GF-D8 (cell line): ENCODE measurements at places on chromosomes 5 and 9.

- DNase-seq = no peak
Observed at GRCh38 chr9:83962165-83962564, 17.9 kb downstream of the HNRNPK start.

DNA sequence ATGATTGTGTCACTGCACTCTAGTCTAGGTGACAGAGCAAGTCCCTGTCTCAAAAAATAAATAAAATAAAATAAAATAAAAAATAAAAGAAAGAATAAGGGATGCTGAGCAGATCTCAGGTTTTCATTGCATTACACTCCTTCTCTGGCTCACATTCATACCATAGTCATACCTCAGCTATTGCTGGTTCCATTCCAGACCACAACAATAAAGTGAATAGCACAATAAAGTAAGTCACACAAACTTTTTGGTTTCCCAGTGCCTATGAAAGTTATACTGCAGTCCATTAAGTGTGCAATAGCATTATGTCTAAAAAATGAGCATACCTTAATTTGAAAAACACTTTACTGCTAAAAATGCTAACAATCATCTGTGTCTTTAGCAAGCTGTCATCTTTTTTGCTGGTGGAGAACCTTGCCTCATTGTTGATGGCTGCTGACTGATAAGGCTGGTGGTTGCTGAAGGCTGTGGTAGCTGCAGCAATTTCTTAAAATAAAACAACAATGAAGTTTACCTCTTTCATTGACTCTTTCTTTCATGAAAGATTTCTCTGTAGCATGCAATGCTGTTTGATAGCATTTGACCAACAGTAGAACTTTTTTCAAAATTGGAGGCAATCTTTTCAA lies 415.7 kb downstream of the ZNF608 start:
- no peak for DNase-seq

DNA sequence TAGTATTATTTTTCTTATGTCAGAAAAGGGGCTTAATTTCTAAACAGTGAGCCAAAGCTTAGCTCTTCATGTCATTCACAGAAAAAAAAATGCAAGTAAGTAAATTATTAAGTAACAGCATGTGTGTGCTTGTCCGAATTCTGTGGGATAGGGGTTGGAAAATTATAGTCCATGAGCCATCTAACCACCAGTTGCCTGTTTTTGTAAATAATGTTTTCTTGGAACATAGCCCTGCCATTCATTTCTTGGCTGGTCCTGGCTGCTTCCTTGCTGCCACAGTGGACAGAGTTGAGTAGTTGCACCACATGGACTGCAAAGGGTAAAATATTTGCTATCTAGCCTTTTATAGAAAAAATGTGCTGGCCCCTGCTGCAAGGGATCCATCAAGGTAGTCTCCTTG lies 513.7 kb upstream of the WWC1 start:
- DNase-seq = no peak

- DNase-seq = no peak
Observed at GRCh38 chr9:133181561-133181960, 17.8 kb upstream of the GBGT1 start.

DNA sequence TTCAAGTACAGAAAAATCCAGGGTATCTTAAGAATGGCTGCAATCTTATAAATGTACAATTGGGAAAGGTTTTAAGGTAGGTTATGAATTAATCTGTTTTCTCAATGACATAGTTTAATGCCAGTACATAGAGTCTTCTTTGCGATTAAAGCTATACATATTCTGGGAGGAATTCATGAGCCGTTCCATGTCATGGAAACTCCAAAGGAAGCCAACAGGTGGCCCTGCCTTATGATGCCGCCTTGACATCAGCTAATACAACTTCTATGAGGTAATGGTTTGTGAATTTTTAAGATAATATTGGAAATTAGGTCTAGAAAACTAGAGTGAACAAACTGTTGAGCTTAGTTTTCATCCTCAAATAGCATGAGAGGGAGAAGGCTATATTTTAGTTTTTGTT lies 713.4 kb downstream of the EFNA5 start:
- no peak for DNase-seq

- no peak for DNase-seq
Observed at GRCh38 chr5:18761801-18762200, 1127.5 kb downstream of the TAF11L14 start.

GRCh38 chr5:5387192-5387591 lies 35.3 kb upstream of the ICE1 start:
- no peak for DNase-seq

- no peak for DNase-seq
Observed at GRCh38 chr9:125638239-125639045, 68.6 kb downstream of the MAPKAP1 start.

- DNase-seq = no peak
Observed at GRCh38 chr5:16866795-16867576, 69.1 kb downstream of the MYO10 start.

GRCh38 chr9:110197330-110198187 lies 10.4 kb downstream of the C9orf152 start:
- DNase-seq = no peak

GRCh38 chr5:14450018-14450524 lies 131.5 kb upstream of the OTULINL start:
- no peak for DNase-seq

GRCh38 chr9:105413525-105413924 lies 34.3 kb upstream of the FSD1L start:
- DNase-seq = no peak

- no peak for DNase-seq
Observed at GRCh38 chr5:59789197-59789596, 104.3 kb downstream of the PDE4D start.

DNA sequence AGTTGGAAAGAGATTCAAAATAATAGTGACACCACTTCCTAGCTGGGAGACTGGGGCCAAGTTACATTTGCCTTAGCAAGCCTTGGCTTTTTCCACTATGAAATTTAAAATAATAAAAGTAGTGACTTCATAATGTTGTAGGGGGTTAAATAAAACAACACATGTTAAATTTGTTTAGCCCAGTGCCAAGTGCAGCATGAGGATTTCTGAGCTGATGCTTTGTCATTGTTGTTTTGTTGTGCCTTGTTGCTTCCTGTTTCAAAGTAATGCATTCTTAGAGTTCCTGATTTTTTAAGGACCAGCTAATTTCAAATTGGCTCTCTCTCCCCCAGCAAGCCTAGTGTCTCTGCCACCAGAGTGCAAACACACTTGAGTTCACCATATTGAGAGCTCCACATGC lies 270.7 kb upstream of the PAPPA start:
- DNase-seq = no peak

DNA sequence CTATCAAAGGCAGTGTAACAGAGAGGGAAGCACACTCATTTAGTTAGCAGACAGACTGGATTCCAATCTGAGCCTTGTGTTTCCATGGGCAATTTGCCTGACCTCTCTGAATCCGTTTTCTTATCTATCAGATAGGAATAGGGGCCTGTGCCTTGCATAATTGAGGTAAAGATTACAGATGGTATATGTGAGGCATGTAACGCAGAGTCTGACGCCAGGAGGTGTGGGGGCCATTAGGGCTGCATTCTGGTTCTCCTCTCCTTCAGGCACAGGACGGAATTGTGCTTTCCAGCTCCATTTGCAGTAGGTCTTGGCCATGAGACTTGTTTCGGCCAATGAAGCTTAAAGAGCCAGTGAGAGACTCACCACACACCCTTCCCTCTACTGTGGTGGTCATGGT lies 97.6 kb downstream of the FRMD3 start:
- no peak for DNase-seq

GRCh38 chr9:108579757-108580439 lies 275.9 kb downstream of the ACTL7B start:
- DNase-seq = no peak

DNA sequence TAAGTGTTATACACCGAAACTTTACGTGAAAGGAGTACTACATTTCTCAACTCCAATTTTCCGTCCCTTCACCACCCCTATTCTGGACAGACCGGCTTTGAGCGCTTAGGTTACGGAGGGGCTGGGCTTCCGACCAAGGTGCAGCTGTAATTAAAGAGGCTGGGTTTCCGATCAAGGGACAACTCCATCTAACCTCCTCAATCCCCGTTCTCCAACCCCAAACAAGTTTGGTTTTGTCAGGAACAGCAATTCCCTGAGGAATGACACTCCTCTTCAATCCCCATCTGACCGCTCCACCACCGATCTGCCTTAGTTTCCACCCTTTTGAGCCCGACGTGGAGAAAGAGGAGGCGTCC lies 577 bp downstream of the TUT7 start:
- DNase-seq = no peak

DNA sequence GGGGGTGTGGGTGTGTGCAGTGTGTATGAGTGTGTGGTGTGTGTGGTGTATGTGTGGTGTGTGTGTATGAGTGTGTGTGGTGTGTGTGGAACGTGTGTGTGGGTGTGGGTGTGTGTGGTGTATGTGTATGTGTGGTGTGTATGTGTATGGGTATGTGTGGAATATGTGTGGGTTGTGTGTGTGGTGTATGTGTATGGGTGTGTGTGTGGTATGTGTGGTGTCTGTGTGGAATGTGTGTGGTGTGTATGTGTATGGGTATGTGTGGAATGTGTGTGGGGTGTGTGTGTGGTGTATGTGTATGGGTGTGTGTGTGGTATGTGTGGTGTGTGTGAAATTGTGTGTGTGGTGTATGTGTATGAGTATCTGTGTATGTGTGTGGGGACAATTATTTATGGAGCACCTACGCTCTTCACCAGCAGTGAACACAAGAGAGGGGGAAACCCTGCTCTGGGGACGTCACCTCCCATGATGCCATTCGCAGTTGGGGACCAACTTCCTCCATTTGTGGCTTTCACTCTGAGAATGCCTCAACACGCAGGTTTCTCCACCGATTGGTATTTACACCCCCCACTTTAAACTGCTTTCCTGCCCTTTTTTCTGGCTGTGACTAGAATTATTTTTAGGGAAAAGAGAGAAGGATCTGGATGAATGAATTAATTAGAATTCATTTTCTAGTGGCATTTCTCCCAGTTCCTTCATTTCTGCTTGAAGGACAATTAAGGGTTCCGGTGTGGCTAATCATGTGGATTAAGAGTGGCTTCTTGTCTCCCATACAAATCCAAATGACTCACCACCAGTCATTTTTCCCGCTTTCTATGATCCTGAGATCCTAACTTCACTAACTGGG lies 238.1 kb downstream of the ROR2 start:
- no peak for DNase-seq

GRCh38 chr5:112238473-112238872 lies 180.6 kb downstream of the EPB41L4A start:
- DNase-seq = no peak

GRCh38 chr9:97348871-97349270 lies 41.4 kb downstream of the CCDC180 start:
- no peak for DNase-seq

GRCh38 chr9:104374711-104375110 lies 129.4 kb upstream of the OR13F1 start:
- DNase-seq = no peak

DNA sequence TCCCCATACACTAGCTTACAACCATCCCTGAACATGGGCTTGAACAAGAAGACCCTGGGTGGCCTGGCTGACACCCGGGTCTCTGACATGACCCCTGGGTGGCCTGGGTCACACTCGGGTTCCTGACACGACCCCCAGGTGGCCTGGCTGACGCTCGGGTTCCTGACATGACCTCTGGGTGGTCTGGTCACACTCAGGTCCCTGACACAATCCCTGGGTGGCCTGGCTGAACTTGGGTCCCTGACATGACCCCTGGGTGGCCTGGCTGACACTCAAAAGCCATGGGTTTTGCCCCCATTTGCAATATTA lies 38.0 kb downstream of the PRRT1B start:
- DNase-seq = no peak

GRCh38 chr5:91095313-91095712 lies 287.8 kb downstream of the ARRDC3 start:
- DNase-seq = no peak

GRCh38 chr9:98134702-98135557 lies 15.9 kb upstream of the TRIM14 start:
- no peak for DNase-seq

- DNase-seq = no peak
Observed at GRCh38 chr5:154791535-154791934, 36.4 kb downstream of the LARP1 start.

DNA sequence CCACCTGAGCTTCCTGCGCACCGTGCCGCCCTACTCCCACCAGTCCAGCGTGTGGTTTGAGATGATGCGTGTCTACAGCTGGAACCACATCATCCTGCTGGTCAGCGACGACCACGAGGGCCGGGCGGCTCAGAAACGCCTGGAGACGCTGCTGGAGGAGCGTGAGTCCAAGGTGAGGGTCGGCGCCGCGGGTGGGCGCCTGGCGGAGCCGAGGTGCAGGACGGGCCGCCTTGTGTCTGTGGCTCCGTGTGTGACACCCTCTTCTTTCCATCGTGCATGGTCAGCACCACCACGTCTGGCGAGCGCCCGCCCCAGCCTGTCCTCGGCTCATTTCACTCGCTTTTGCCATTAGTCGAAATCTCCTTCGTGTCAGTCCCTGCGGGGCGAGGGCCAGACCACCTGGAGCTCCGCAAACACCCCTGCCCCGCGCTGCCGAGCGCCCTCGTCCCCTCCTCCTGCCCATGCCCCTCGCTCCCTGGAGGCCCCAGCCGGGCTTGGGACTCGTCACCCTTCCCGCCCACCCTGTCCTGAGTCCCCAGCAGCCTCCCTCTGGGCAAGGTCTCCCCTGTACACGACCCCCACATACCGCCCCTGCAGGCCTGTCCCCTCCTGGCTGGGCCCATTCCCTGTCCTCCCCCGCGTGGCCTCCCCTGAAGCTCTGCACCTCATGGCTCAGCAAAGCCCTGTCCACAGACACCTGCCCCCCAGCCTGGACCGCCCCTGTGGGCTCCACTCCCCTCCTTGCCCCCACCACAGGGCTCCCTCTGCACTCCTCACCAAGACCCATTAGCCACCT lies 7.0 kb downstream of the GRIN1 start:
- DNase-seq = no peak

GRCh38 chr5:132059696-132060500 lies 557 bp upstream of the IL3 start:
- no peak for DNase-seq

GRCh38 chr5:120043431-120043830 lies 414.1 kb downstream of the FAM170A start:
- DNase-seq = no peak

GRCh38 chr9:3863111-3863528 lies 337.3 kb upstream of the RFX3 start:
- DNase-seq = no peak

GRCh38 chr5:168528521-168529373 lies at the start of gene FBLL1:
TSS of gene FBLL1 (plus strand) at chr5:168529305. CDS start at chr5:168529505, 200 bp downstream.
- no peak for DNase-seq

- DNase-seq = no peak
Observed at GRCh38 chr5:97874491-97874890, 691.4 kb upstream of the RIOK2 start.
